CD8-positive, alpha-beta memory T cell (primary cell): ENCODE measurements at places on chromosomes 4 and X.

DNA sequence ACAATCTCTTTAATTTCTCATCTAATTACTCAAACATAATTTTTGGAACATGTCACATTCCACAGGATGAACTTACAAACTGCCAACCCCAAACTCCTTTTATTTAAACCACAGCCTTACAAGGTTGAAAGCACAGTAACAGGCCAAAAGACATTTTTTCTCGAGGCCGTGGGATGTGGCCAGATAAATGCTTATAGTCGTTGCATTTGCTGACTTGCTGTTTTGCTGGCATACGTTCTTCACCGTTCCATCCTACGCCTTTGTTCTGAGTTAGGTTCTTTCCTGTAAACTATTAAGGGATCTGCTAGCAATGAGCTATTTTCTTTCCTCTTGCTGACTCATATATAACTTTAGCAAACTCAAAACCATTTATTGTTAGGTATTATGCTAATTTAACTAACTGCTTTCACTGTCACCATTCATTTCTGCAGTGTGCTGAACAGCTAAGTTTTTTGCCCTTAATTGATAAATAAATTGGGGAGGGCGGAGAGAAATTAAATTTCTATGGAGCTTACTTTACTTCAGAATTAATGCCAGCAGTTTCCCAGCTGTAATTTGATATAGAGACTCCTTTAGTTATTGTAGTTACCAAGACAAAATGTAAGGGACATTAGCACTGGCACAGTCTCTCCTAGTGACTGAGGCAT is 135.1 kb upstream of the PACRGL start:
- DNase-seq: no peak

GRCh38 chrX:80014141-80014940 is at the start of gene TBX22:
TSS of gene TBX22 (plus strand) at chrX:80014753. CDS start at chrX:80022270, 7,517 bp downstream.
- DNase-seq: no peak

DNA sequence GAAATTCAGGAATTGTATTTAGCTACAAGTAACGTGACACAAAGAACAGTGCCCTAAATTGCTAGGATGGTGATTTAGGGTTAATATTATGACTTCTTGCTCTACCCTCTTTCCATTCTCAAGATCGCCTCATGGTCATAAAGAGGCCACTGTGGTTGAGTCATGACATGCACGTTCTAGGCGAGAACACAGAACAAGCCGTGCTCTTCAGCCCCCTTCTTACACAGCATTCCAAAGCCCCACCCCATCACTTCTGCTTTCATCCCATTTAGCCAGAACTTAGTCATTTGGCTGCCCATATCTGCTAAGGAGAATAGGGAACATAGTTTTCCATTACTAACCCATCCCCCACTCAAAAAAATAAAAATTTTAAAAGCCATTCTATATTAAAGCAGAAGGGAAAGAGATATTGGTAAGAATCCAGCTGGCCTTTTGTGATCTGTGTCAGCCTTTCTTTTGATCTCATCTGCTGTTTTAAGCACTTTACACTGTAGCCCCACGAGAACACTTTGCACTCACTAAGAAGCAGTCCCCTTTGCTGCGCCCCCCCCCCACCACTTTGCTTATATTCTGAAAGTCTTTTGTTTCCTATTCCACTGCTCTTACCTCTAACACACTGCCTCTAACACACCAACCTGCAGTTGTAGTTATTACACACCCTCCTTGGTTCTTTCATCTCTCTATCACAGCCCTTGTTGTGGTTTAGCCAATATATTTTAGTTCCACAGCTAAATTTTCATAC is 28.4 kb downstream of the NPNT start:
- DNase-seq: no peak

DNA sequence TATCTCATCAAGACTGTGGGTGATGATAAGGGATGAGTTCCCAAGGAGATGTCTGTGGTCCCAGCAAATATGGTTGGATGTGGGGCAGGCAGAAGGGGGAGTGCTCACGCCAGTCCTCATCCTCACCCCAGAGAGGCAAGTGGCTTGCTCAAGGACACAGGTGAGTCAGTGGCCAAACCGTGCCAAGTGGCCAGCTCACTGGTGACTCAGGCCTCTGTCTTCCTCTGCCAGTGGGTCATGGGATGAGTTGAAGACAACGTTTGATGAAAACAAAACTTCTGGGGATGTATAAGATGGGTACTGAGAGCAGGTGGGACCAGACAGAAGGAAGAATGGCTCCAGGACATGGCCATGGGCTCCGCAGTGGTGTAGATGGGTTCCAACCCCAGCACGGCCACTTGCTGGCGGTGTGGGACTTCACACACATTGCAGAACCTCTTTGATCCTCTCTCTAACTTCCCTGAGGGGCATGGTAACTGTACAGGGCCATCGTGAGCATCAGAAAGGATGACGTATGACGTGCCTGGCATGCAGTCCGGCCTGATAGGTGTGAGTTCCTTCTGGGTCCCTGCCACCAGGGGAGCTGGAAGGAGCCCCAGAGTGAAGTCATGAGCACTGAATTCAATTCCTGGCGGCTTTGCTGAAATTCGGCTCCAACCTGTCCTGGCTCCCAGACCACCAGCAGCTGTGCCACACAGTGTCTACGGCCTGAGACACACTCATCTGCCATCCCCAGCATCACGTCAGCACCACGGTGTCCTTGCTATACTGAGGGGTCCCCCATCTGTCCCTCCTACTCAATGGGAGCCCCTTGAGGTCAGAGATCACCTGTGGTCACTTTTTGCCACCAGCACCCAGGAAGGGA is 41.3 kb upstream of the GPR78 start:
- DNase-seq: no peak

DNA sequence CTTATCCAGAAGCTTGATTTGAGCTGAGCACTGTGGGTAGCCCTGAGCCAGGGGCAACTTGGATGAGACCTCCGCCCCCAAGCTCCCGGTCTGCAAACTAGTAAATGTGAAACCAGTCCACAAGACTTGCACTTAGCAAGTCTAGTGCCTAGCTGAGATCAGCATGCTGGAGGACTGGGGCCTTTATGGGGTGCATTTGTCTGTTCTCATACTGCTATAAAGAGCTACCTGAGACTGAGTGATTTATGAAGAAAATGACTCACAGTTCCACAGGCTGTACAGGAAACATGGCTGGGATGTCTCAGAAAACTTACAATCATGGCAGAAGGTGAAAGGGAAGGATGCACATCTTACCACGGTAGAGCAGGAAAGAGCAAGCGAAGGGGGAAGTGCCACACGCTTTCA is 42.1 kb upstream of the HOPX start:
- DNase-seq: no peak

- DNase-seq: no peak
Measured at GRCh38 chr4:14902342-14902741, 99.9 kb upstream of the CPEB2 start.

GRCh38 chr4:108581083-108581482 is 39.3 kb upstream of the RPL34 start:
- no peak for DNase-seq

DNA sequence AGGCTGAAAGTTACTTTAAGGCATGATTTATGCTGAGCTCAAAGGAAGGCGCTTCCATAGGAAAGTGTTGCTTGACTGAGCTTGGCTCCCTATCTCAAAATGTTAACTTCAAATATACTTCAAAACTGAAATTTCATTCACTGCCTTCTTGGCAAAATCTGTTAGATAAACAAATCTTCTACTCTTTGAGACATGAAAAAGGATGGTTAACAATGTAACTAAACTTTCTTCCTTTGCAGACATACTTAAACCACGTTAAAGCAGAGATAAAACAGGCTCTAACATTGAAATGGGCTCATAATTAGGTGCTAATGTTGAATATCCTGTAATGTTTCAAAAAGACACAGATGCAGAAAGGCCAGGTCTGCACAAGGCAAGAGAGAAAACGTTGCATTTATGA is 110.4 kb downstream of the AMELX start:
- no peak for DNase-seq

- DNase-seq: no peak
Measured at GRCh38 chr4:108006361-108006760, 16.7 kb downstream of the HADH start.

- no peak for DNase-seq
Measured at GRCh38 chr4:3660928-3661515, 105.2 kb upstream of the ADRA2C start.

DNA sequence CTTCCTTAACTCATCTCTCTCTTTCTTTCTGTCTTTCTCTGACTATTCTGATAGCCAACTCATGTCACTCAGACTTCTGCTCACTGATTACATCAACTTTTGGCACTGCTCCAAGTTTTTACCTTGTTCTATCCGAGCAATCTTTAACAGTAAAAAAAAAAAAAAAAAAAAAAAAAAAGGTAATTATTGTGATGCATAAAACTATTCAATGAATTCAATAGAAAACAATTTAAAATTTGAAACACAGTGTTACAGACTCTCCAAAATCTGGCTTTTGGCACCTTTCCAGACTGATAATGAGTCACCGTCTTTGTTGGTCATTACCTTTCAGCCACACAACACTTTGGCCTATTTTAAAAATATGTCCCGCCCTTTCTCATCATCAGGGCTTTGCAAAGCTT is 229.5 kb downstream of the GALNTL6 start:
- DNase-seq: no peak

DNA sequence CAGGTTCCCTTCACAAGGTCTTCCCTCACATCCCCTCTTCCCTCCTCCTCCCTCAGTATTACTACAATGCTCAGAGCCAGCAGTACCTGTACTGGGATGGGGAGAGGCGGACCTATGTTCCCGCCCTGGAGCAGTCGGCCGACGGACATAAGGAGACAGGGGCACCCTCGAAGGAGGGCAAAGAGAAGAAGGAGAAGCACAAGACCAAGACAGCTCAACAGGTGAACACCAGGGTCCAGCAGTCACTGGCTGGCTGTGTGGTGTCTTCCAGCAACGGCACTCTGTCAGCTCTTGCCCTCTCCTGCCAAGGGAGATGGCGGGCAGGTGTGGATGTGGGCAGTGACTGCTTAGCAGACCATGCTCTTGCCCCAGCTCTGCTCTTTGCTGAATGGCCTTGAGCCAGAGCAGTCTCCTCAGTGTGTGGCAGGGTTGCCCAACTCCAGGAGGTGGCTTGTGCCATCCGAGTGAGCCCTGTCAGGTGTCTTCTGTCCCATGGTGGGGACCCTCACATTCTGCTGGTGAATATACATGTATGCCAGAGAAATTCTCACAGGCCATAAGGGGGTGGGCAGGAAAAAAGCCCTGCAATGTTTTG is 11.4 kb upstream of the UBA1 start:
- DNase-seq: no peak

- DNase-seq: no peak
Measured at GRCh38 chr4:110627977-110628662, 5.2 kb upstream of the PITX2 start.

GRCh38 chr4:42646999-42647541 is 9.8 kb downstream of the ATP8A1 start:
- DNase-seq: no peak

- no peak for DNase-seq
Measured at GRCh38 chr4:67084783-67085182, 460.5 kb downstream of the CENPC start.

DNA sequence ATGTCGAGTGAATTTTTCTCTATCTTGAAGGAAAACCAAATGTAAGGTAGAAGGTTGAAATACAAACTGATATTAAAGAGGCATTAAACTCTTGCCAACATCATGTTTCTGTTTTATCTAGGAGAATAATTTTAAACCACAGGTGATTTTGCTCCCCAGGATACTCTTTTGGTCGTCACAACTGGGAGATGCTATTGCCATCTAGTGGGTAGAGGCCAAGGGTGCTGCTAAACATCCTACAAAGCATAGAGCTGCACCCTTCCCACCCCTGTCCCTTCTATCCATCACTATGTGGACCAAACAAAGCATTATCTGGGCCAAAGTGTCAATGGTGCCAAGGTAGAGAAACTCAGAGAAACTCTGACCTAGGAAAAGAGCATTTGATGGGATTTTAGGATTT is 154.6 kb upstream of the MAGEB2 start:
- DNase-seq: no peak

GRCh38 chr4:15413623-15414019 is 14.2 kb upstream of the C1QTNF7 start:
- DNase-seq: no peak

GRCh38 chrX:130543603-130544325 is 142.0 kb downstream of the RBMX2 start:
- DNase-seq: no peak

- no peak for DNase-seq
Measured at GRCh38 chrX:274904-275475, 6.2 kb upstream of the PLCXD1 start.

GRCh38 chr4:3077796-3078195 is 3.3 kb downstream of the HTT start:
- no peak for DNase-seq

DNA sequence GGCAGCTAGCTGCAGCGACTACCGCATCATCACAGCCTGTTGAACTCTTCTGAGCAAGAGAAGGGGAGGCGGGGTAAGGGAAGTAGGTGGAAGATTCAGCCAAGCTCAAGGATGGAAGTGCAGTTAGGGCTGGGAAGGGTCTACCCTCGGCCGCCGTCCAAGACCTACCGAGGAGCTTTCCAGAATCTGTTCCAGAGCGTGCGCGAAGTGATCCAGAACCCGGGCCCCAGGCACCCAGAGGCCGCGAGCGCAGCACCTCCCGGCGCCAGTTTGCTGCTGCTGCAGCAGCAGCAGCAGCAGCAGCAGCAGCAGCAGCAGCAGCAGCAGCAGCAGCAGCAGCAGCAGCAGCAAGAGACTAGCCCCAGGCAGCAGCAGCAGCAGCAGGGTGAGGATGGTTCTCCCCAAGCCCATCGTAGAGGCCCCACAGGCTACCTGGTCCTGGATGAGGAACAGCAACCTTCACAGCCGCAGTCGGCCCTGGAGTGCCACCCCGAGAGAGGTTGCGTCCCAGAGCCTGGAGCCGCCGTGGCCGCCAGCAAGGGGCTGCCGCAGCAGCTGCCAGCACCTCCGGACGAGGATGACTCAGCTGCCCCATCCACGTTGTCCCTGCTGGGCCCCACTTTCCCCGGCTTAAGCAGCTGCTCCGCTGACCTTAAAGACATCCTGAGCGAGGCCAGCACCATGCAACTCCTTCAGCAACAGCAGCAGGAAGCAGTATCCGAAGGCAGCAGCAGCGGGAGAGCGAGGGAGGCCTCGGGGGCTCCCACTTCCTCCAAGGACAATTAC is 1.4 kb downstream of the AR start:
- DNase-seq: no peak
